Endodermal cell (in vitro differentiated cells): ENCODE measurements at places on chromosomes 3 and 15. TPM values are rescaled to one million over a fixed set of nuclear protein-coding genes. Genes with fewer than 3 reads are reported as not detected.

DNA sequence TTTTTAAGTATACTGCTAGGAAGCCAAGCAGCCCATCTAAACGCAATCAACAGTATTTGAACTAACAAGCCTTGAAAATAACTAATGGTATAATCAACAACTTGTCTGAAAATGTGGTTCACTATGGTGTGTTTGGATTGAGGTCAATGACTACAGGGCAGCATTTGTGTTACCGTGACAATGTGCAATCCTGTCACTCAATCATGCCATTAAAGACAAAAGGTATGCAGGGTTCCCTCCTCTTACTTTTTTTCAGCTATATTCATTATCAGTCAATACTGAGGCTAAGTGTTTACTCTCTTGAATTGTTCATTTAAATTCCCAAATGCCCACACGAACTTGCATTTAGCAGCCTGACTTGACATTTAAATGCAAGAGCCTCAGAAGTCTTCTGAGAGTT is 1099.3 kb upstream of the EPHA6 start:
- DNase-seq = no peak
- peaks cover 3% of the 10 kb centered on the region for H3K4me1 ChIP-seq
- H3K4me3 ChIP-seq = no peak overlapping the region
- no peak overlapping the region for H3K27ac ChIP-seq
- H3K36me3 ChIP-seq = no peaks in the 10 kb centered on the region

DNA sequence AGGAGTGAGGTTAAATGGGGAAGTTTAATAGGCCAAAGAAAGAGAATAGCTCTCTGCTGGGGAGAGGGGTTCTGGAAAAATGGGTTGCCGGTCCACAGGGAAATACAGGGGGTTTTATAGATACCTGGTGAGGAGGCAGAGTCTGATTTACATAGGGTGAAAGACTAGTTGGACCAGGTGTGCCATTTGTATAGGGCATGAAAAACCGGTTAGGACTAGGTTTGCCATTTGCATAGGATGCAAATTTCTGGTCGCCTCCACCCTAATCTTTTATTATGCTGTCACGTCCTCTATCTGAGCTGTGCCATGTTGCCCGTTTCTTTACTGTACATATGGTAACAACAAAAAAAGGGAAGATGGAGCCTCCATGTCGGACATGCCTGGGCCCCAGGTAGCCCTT is 960.1 kb downstream of the FHIT start:
- no peak for DNase-seq
- no peak overlapping the region for H3K4me3 ChIP-seq
- peaks cover 4% of the 10 kb centered on the region for H3K4me1 ChIP-seq
- H3K36me3 ChIP-seq = no peaks in the 10 kb centered on the region

DNA sequence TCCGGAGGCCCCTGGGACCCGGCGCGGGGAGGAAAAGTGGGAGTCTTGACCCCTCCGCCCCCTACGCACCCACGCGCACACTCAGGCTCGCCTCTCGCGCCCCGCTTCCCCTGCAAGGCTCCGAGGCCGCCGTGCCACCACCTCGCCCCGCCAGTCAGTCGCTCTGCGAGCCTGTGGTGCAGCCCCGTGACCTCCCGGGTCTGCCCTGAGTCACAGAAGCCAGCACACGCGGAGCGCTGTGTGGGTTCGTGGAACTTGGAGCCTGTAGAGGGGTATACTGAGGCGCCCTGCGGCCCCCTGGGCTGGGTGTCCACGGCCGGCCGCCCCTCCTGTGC is 380 bp upstream of the ALS2CL start:
- no peaks in the 10 kb centered on the region for H3K36me3 ChIP-seq
- DNase-seq = no peak
- no peak overlapping the region for H3K4me3 ChIP-seq

- no peaks in the 10 kb centered on the region for H3K4me1 ChIP-seq
- no peak overlapping the region for H3K27ac ChIP-seq
- no peak overlapping the region for H3K4me3 ChIP-seq
- no peak for DNase-seq
- no peaks in the 10 kb centered on the region for H3K36me3 ChIP-seq
These were observed 58.1 kb downstream of the ATP10A start for GRCh38 chr15:25805031-25805430.

WNT5A gene
- 0.59 to 2.4 TPM (median 1.4 TPM) in 3 replicates for total RNA-seq

GRCh38 chr3:97009427-97010019 is 195.1 kb downstream of the EPHA6 start:
- H3K4me1 ChIP-seq = peaks cover 7% of the 10 kb centered on the region
- H3K27ac ChIP-seq = no peak overlapping the region
- DNase-seq = peak; percentile 78
- H3K4me3 ChIP-seq = peak overlapping the region; percentile 60
- H3K36me3 ChIP-seq = no peaks in the 10 kb centered on the region
